ENCODE measurements at places on chromosomes 2 and 18.

- DNase-seq: no peak
These were observed 53.9 kb upstream of the DNER start for GRCh38 chr2:229768235-229768634.

GRCh38 chr2:68357605-68358337 is 7.3 kb upstream of the PLEK start:
- DNase-seq: peak; percentile 74

- no peak for DNase-seq
These were observed 93.1 kb downstream of the MBP start for GRCh38 chr18:77039196-77040130.

DNA sequence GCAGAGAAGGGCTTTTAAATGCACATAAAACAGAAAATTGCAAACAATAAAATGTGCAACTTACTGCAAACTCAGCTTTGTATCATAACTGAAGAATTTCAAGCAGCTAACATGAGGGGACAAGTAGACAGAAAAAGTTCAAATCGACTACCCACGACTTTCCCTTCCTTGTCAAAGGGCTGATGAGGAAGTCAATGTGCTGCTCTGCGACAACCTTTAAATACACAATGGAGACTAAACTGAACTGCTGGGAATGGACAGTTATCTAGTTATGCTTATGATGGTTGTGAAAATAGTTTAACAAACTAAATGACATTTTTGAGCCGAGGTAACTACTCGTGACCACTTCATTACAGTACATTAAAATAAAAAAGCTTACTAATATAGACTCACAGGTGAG is 84.1 kb downstream of the INO80D start:
- DNase-seq: peak; percentile 38

- DNase-seq: peak; percentile 22
These were observed 36.0 kb upstream of the BIN1 start for GRCh38 chr2:127142663-127143630.

DNA sequence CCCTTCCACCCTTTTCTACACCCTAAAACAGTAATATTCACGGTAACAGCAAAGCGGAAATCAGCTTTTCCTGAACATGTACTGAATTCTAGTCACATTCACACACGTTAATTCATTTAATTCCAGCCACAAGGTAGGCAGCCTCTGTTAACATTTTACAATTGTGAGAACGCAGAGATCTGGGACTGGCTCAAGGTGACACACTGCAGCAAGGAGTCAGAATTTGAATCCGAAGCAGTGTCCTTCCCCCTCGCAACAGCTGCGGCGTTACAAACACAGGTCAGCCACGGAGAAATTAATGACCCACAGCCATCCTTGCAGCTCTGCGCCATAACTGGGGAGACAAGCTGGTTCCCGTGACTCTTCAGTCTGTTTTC is 818 bp upstream of the SLC20A1 start:
- no peak for DNase-seq

DNA sequence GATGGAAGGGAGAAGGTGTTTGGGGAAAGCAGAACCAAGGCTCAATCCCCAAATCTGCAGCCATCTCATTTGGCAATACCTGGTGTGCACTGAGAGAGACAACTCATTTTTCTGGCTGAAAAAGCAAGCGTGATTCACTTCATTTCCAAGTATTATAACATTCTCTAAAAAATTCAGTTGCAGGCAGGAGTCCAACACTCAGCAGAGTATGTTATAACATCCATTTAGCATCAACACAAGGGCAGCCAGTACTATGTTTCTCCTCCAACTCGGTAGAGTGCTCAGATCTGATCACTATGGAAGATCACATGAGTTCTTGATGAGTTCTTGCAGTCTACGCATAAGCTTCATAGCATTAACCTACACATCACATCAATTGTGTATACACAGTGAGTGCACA is 99.4 kb upstream of the PID1 start:
- DNase-seq: peak; percentile 23

DNA sequence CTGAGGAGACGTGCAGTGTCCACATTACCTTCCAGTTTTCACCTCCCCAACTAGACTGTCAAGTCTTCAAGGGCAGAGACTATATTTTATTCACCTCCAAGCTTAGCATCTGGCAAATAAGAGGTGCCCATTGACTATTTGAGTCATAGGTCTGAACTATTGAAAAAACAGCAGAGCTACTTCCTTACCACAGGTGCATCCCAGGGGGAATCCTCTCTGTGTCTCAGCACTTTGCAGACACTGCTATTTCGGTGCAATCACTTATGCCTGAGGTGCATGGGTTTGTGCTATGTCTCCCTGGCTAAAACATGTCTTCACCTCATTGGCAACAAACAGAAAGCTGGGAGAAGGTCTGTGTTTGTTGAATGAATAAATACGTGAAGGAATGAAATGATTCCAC is 67.8 kb downstream of the SOX11 start:
- no peak for DNase-seq

DNA sequence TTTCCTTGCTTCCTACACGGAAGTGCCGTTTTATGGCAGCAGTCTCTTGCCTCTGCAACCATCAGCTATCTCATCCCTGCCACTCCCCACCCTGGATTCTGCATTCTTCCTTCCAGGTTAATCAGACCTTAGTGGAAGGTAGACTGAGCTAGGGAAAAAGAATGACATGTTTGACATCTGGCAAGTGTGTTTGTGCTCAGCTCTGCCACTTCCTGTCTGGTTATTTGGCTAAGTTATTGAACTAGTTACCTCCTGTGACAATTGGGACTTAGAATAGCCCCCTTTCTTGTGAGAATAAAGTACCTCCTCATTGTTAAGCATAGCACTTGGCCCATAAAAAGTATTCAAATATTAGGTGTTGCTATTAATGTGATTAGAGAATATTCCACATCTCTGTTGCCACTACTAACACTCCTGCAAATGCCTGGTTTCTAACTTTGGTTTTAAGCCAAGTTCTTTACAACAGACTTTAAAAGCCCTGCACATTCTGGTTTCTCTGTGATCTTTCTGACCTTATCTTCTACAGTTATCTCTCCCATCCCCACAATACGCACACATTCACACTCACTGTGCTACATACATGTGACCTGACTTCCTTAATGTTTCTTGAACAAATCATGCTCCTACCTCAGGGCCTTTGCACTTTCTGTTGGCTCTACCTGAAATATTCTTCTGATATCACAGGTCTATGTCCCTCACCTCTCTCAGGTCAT is 10.8 kb upstream of the MAPRE2 start:
- no peak for DNase-seq

DNA sequence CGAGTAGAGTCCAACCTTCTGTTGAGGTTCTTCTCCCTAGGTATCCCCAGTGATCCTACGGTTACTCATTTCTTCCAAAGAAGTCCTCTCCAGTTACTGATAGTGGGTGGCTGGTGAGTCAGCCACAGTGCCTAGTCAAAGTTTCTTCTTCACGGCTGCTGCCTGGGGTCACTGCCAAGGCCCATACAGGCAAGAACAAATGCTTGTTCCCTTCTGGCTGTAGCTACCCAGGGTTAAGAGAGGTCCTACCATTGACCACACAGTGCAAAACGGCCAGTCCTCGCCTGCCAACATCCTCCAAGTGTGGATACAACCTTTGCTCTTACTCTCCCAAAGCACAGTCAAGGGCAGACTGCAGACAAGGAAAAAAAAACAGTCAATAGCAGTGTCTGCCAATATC is 2.9 kb upstream of the PTPN4 start:
- DNase-seq: peak; percentile 78

All from EH (cell line).